ENCODE measurements at places on chromosomes 16 and 17.

GRCh38 chr16:700684-701584, 4.7 kb downstream of the FBXL16 start:
- no peak for DNase-seq

DNA sequence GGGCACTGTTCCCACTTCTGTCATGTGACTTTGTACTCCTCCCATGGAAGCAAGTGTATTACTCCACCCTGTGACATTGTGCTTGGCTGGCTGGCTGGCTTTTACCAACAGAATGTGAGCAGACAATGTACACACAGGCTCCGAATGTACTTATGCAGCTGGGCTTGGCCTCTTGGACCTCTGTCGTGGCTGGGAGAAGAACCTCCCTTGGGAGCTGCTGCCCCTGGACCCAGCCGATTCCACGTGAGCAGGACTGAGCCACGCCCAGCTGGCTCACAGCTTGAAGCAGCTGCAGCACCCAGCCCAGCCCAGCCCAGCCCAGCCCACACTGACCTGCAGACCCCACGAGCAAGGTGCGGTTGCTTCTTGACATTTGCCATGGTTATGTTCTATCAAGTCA, 177.5 kb downstream of the RBFOX3 start:
- DNase-seq, result no peak

DNA sequence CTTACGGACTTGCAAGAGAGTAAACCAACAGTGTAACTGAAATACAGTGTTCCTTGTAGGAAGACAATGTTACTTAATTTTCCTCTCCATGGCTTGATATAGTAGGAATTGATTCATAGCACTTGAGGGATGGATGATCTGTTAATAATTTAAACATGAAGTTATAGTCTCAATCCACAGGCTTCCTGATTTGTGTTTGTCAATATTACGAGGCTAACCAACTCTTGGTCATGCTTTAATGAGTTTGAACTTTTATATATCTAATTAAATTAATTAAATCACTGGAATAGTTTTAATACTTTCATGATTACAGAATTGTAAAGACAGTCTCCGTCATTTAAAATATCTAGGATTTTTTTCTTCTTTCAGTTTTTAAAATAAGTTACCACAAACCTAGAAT, 112.0 kb upstream of the HAS3 start:
- DNase-seq, result no peak

DNA sequence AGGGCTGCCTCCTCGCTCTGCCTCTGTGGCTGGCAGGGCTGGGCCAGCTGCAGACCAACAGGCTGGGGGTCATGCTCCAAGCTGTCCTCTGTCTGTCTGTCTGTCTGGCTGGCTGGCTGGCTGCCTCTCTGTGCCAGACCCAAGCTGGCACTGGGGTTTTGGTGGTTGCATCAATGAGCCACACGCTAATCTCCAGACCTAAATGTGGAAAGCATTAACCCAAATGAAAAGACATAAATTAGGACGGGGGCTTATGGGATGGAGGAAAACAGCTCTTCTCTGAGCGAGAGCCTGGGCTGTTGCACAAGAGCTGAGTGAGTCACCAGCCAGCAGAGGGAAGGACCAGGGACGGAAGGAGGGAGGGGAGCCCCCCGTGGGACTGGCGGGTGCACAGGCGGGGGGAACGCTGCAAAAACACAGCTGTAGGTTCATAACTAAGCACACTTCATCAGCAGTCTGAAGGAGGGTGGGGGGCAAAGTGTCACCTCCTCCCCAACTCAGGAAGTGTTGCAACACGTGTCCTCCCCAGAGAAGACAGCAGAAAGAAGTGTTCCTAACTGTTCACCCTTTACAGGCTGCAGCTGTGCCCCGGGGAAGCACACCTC, 83.4 kb downstream of the GAS7 start:
- DNase-seq, result no peak

GRCh38 chr16:85615852-85616606, 2.9 kb downstream of the GSE1 start:
- DNase-seq, result peak; percentile 9

- DNase-seq, result peak; percentile 27
Observed at GRCh38 chr16:21283521-21284289, 5.6 kb upstream of the CRYM start.

DNA sequence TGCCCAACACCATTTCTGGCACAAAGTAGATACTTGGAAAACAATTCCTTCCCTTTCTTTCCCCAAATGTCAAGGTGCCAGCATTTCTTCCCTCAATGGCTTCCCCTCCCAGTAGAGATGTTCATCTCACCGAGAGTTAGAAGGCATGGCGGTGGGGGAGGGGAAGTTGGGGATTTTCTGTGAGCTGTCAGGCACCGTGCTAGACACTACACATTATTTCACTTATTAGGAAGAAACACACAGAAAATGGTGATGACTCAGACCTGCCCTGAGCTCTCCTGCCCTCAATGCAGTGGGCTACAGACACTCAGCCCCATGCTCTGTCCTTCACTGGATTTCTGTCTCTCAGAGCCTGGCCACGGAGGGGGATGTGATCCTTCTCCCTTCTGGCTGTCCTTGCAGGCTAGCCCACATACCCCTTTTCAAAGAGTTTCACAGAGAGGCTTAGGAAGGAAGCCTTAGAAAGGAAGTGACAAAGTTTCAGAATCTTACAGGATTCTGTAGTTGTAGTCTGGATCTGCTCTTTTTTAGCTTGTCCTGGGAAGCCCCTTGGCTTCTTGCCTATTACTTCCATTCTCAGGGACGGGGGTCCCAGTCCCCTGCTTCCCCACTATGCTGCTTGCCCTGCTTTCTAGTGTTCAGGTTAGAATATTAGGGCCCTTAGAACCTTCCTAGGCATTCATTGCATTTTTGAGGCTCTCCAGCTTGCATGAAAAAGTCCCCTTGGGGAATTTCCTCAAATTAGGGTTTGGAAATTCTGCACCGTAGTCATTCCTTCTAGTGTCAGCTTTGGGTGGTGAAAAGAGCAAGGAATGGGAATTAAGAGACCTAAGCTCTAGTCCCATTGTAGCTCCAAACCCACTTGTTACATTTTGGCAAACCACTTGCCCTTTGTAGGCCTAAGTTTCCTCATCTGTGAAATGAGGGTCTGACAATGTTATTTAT, 12.2 kb upstream of the CCL5 start:
- no peak for DNase-seq

DNA sequence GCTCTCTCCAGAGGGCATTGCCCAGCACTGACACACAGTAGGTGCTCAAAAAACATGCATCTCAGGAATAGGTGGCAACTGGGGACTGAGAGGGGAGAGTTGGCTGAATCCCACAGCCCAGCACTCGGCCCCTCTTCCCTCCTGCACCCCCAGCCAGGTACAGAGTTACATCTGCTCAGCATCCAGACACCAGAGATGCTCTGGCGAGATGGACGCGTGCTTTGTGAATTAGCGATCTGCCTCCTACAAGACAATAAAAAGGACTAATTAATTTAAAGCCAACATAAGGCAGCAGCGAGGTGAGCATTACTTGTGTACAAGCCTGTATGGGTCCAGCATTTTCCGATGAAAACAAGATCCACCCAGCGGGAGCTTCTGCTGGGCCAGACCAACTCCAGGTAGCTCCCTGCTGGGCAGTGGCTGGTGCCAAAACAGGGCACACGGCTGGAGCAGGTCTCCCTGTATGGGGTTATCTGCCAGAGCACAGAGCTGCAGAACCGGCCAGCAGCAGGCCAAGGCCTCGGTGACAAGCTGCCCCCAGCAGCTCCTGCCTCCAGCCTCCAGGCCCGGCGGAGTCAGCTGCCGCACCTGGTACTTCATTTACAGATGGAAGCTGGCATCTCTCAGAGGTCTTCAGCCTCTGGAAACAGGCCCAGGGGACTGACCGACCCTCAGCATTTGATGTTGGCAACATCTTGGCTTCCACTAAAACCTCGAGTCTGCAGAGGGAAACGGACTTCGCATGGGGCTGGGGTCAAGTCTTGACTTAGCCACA, 219.7 kb upstream of the SDK2 start:
- no peak for DNase-seq

- DNase-seq, result no peak
Observed at GRCh38 chr17:74758848-74759168, 10.4 kb downstream of the NHERF1 start.

All from NCI-H526 treated with DMSO at 0.1 percent for 48 hours (cell line).